ENCODE measurements at places on chromosomes 3 and 15. TPM values are rescaled to one million over a fixed set of nuclear protein-coding genes. Genes with fewer than 3 reads are reported as not detected.

PRICKLE2 gene
- polyA plus RNA-seq, result 2.5 TPM

FBXL22 gene
- polyA plus RNA-seq, result 1.5 TPM

MST1 gene
- 2.2 TPM for polyA plus RNA-seq

PAK6 gene
- 8.8 TPM for polyA plus RNA-seq

NR2E3 gene
- polyA plus RNA-seq, result not detected

AEN gene
- polyA plus RNA-seq, result 2.9 TPM

FBN1 gene
- polyA plus RNA-seq, result 5.1 TPM

SYNM gene
- 20.2 TPM for polyA plus RNA-seq

TMEM207 gene
- not detected for polyA plus RNA-seq

CCR3 gene
- polyA plus RNA-seq, result not detected

GPR27 gene
- 9.5 TPM for polyA plus RNA-seq
